Vagina (tissue), 2 donors: ENCODE measurements at places on chromosomes 6 and 20.

DNA sequence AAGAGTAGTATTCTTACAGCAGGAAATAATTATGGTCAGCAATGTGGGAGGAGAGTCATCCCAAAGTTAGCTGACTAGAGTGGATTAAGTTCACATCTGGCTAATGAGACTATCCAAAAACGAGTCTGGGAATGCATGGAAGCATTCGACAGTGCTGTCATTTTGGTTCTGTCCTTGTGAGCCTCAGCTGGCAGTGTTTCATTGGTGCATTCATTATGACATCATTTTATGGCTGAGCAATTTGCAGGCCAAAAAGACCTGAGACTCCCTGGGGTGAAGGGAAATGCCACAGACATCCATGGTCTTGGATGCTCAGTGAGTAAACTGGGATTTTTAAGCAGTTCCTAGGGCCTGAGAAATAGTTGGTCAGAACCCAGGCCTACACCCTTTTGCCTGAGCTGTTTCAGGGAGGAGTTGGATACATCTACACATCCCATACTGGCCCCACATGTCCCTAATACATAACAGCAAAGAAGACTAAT, 196.4 kb upstream of the CCN2 start:
- no peak for DNase-seq

DNA sequence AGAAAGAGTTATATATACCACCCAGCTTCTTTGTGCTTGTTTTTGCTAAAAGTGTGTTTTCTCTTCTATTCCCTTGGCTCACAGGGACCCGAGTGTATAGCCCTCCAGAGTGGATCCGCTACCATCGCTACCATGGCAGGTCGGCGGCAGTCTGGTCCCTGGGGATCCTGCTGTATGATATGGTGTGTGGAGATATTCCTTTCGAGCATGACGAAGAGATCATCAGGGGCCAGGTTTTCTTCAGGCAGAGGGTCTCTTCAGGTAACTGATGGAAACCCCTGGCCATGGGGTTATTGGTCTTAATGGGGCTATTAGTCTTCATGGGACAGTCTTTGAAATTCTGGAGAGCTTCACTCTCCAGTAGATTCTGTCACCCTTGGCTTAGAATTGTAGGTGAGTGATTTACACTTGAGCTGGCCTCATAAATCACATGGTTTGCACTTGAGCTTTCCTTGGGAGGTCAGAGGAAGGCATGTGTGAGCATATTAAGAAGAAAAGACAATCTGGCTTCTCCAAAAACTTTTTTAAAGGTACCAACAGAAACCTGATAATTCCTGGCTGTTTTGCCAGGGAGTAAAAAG, 3.0 kb downstream of the PIM1 start:
- DNase-seq, result no peak

- no peak for DNase-seq
These were observed 47.5 kb downstream of the DSTN start for GRCh38 chr20:17617212-17617867.

GRCh38 chr6:31813465-31813849, 1.6 kb downstream of the HSPA1L start:
- DNase-seq, result no peak
